ENCODE measurements at places on chromosomes 2 and 18.

GRCh38 chr2:128396500-128396891, 77.8 kb upstream of the HS6ST1 start:
- DNase-seq, result no peak

- DNase-seq, result no peak
Observed at GRCh38 chr2:104841744-104842143, 12.2 kb upstream of the POU3F3 start.

DNA sequence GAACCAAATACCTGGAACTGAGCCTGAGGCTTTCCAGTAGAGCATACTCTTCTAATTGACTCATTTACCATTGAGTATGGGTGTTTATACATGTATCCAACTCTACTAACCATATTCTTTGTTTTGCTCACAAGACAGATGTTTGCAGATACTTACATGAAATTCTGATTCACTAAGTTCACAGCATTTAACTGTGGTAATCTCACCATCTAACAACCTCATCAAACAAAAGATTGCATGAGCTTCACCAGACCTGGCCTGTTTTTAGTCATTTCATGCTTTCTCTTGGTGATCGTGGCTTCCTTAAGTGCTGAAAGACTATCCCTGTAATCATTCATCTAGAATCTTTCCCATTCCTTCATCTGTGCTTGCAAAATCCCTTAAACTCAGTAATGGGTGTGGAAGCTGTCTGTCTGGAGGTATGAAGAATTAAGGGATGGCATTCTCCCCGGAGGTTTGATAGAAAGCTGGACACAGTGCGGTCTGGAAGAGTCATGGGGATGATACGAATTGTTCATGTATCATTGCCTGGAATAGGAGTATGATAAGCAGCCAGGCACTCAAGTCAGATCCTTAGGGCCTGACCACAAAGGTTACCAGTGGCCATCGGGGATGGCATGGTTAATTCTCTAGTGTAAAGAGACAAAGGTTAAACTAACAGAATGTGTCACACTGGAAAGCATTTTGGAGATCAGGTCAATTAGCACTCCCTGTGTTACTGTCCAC, 42.0 kb upstream of the IL1R1 start:
- no peak for DNase-seq

DNA sequence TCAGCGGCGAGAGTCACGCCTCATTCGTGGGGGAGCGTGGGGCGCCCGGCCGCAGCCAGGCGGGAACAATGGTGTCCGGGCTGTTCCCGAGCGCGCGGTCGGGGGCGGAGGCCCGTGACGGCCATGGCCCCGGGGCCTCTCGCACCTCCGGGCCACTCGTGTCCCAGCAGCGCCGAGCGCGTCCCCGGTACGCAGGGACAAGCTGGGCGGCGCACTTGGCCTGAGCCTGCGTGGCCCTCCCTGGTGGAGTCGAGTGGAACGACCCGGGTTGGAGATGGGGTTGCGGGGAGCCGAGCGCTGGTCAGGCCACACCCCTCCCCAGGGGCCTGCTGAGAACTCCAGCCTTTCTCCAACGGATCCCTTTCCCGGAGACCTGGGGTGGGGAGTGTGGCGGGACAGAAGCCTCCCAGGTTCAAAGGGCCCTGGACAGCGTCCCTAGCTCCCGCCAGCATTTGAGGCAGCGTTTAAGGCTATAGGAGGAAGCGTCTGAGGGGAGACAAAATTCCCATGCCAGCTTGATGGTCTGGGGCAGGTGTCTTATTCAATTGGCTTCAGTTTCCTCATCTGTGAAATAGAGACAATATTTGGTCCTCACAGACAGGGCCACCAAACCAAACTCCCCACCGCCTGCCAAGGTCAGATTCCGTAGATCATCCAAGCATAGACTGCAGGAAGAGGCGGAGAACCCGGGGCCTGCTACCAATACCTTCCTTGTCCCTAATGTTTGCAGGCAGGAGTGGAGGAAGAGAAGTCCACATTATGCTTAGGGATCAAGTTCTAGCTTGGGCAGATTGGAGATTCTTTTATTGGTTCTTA, 553 bp downstream of the CNDP2 start:
- DNase-seq, result peak; percentile 76

DNA sequence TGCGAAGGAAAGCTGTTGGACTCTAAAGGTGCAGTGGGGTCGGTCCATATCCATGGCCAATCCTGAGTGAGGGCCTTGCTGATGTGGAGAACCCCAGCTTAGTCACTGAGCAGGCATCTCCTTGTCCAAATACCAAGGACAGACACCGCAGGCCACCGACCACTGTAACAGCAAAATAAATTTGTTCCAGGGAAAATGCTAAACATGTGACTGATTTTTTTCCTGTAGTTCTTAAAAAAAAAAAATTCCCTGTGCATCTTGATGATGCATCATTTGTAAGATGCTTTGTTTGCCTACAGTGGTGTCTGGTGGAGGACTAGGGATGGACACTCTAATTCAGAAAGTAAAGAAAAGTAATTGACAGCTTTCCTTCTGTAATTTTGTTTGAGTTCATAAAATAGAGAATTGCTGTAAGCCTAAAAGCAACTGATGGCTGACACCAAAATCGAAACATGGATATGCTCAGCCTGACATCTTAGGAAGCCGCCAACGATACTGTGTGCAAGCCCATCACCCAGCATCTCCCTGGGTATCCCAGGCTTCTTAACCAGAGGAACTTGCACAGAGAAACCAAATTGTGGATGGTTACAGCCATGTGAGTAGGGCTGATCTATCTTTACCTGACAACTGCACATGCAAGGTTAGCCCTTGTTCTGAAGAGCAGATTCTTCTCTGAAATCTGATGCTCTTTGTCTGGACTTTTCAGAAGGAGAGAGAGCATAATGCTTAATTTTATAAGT, 188.6 kb downstream of the ARL4C start:
- no peak for DNase-seq
